ENCODE measurements at places on chromosomes 12 and 14.

- peak; percentile 65 for DNase-seq
Observed at GRCh38 chr12:122140467-122141257, 33.4 kb downstream of the IL31 start.

DNA sequence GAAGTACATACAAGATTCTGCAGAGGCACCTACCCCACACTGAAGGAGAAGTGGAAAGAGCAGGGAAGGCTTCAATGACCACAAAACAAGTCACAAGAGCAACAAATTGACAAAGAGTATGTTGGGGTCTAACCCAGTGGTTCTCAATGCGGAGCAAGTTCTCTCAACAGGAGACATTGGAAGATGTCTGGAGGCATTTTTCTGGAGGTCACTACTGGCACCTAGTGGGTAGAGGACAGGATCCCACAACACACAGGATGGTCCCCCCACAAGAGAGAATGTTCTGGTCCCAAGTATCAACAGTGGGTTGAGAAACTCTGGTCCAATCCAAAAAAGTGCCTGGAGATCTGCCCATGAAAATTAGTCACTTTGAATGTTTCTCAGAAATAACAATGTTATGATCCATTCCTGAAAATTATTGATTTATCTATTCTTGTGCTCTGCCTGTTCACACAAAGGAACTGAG lies 3.4 kb downstream of the SSH1 start:
- DNase-seq, result no peak

GRCh38 chr12:90682398-90682797 lies 272.6 kb downstream of the CCER1 start:
- DNase-seq, result no peak

DNA sequence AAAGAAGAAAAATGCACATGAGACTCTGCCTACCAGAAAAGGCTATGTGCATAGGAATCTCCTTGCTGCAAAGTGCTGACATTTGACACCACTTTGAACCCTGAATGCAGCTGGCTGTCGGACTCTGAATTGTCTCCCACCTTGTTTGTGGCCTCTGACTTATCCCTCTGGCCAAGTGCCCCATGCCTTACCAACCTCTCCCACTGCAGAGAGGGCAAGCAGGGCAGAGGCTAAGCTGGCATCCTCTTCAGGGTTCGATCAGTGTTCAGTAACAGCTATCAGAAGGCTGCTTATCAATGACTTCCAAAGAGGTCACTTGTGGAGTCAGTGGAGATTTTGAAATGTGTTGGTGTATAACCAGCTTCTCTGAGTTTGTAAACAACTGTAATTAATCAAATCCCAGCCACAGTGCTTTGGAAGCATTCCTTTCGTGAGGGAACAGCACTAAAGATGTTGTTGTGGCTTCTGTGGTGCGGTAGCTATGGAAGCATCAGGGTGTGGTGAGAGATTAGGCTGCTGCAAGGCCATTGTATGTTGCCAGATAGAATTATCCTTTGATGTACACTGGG lies 22.6 kb upstream of the BMP4 start:
- no peak for DNase-seq

DNA sequence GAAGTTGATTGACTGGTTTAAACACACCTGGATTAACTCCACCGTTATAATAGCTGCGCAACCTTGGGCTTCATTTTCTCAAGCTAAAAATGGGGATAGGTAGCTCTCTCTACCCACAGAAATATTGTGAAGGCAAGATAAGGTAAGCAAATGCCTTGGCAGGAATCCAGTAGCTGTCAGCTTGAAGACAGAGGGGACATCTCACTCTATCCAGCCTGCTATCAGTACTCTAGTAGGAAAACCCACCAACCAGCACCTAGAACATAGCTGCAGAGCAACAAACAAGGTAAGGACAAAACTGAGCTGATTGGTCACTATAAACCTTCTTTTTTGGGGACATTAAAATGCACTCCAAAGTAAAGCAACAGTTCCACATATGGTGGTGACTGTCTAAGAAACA lies 7.7 kb downstream of the CSRP2 start:
- no peak for DNase-seq

DNA sequence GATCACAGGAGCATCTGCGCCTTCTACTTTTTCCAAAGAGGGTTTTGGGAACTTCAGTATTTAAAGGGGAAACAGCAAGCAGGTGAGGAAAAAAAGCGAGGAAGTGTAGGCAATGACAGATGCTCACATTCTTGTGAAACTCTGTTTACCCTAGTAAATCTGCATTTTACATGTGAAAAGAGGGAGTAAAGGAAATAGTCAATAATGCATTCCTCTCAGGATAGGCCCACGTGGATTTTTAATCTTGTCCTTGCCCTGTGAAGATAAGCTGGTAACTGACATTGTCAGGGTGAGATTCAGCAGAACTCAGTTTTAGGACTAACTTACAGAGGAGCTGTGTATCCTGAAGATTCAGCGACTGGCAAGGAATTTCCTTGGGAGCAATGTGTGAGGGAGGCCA lies 1119.2 kb upstream of the TMEM132C start:
- DNase-seq, result no peak
